ENCODE measurements at places on chromosomes 7 and 10.

GRCh38 chr10:47060993-47061500 lies 149.8 kb downstream of the PTPN20 start:
- no peak for DNase-seq

GRCh38 chr7:12456506-12456905 lies 52.8 kb upstream of the VWDE start:
- DNase-seq: no peak

- DNase-seq: no peak
Observed at GRCh38 chr10:124996127-124996853, 54.4 kb downstream of the ZRANB1 start.

DNA sequence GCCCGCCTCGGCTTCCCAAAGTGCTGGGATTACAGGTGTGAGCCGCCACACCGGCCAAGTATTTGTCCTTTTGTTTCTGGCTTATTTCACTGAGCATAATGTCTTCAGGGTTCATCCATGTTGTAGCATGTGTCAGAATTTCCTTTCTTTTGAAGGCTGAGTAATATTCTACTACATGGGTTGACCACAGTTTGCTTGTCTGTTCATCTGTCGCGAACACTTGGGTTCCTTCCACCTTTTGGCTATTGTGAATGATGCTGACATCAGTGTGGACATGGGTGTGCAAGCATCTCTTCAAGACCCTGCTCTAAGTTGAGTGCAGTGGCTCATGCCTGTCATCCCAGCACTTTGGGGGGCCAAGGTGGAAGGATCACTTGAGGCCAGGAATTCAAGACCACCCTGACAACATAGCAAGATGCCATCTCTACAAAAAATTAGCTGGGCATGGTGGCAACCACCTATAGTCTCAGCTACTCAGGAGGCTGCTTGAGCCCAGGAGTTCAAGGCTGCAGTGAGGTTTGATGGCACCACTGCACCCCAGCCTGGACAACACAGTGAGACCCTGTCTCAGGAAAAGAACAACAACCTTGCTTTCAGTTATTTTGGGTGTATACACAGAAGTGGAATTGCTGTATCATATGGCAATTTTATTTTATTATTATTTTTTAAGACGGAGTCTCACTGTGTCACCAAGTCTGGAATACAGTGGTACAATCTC lies 17.0 kb downstream of the CHST12 start:
- DNase-seq: no peak

- DNase-seq: peak; percentile 72
Observed at GRCh38 chr10:97319671-97320479, 804 bp downstream of the FRAT1 start.

DNA sequence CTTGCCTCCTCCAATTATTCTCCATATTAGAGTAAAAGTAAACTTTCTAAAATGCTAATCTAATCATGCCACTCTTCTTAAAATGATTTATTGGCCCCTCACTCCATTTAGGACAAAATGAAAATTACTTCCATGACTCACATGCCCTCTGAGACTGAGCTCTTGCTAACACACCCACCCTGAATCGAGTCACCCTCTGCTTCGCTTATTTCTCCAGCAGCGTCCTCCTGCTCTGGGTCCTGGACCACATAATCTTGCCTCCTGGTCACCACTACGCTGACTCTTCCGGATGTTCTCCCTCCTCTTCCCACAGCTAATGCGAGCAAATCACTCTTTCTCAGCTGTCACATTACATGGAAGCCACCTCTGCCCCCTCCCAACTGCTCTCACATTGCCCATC lies 384.0 kb upstream of the FZD8 start:
- no peak for DNase-seq

GRCh38 chr10:1243486-1244234 lies 187.5 kb downstream of the WDR37 start:
- peak; percentile 53 for DNase-seq

GRCh38 chr7:88301924-88302323 lies 4.8 kb downstream of the STEAP4 start:
- DNase-seq: no peak

DNA sequence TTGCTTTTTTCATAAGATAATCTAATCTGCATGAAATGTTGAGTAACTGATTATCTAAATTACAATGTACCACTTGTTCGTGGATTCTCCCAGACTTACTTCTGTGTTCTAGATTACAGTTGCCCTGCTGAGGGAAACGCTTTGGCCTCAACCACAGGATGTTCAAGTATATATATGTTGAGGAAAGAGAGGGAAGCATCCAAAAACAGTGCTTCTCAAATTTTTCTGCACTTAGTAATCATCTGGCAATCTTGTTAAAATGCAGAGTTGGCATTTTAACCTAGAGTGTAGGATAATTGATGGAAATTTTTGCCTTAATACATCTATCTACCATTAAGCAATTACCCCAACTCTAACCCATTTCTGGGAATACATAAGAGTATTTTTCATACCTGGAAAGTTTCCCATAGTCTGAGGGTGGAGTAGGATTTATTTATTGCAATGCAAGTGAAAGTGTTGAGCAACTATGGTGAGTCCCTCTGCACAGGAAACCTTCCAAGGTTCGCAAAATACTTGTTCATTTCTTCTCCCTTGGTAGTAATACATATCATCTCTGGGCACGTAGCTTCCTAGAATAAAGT lies 59.6 kb upstream of the C1GALT1 start:
- no peak for DNase-seq

DNA sequence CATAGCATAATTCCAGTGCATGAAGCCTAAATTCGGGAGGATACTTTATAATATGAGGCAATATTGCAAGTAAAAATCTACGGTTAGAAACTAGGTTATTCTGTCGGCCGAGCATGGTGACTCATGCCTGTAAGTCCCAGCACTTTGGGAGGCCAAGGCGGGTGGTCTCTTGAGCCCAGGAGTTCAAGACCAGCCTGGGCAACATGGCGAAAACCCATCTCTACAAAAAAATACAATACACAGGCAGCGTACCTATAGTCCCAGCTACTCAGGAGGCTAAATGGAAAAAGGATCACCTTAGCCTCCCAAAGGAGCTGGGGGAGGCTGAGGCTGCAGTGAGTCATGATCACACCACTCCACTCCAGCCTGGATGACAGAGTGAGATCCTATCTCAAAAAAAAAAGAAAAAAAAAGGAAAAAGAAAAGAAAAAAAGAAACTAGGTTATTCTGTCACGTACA lies 14.2 kb downstream of the SKAP2 start:
- DNase-seq: no peak

DNA sequence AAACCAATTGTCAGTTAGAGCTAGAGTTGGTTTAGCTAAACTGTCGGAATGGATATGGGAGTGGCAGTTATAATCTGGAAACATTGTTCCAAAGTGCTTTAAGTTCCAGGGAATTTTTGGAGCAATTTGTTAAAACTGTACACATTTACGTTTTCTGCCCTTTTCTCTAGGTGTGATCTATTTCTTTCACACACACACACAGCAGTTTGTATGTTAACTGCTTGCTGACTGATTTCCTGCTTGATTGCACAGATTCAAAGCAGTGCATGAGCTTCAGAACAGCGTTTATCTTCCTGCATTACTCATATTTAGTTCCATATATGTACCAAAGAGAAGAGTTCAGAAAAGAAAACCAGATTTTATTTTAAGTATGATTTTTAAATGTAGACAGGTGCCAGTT lies 57.9 kb downstream of the MGMT start:
- no peak for DNase-seq

GRCh38 chr7:91112902-91113341 lies 151.3 kb upstream of the FZD1 start:
- DNase-seq: no peak

DNA sequence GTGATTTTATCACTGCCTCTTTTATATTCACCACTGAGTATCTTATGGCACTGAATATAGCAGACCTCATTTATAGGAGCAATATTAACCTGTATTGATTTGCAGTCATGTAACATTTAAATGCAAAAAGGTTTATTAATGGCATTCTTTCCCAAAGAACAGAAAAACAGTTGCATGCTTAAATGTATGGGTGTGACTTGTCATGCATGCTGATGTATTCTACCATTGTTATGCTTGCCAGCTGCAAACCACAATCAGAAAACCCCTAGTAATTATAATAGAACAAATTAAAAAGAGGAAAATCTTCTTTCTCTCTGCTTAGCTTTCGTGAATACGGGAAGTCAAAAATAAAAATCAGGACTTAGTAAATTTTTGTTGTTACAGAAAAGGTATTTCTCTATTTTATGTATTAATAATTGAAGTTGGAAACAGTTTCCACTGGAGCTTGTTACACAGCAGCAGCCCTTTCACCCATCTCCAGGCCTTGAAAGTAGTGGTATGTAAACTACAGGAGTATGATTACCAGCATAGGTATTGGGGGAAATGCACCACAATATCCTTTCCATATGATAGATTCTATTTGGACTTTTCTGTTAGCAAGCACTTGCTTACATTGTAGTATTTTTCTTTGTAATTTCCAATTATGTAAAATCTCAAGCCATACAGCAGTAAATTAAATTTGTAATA lies 147.4 kb upstream of the TEX47 start:
- DNase-seq: no peak

GRCh38 chr10:112375721-112376395 lies 1.9 kb downstream of the ACSL5 start:
- no peak for DNase-seq

- DNase-seq: no peak
Observed at GRCh38 chr7:29588900-29589696, 25.5 kb downstream of the PRR15 start.

GRCh38 chr7:141281311-141281710 lies 207.4 kb downstream of the TMEM178B start:
- no peak for DNase-seq

DNA sequence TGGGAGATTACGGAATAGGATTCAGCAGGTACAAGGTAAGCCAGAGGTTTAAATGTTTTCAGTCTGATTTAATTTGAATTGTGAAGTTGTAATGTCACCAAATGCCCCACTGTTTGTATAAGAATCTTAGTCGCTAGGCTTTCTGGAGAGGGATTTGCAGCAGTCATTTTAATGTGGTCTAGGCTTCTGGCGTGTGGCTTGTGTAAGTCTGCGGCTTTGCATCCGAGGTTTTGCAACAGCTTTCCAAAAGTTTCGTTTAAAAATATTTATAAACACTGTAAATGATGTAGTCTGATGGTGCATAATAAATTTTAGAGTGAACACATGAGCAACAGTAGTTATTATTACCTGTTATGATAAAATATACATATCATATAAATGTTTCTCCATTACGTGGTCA lies 26.1 kb upstream of the BHLHA15 start:
- DNase-seq: no peak

- no peak for DNase-seq
Observed at GRCh38 chr7:27130540-27131389, at the start of gene HOXA4. Gene HOXA4, minus strand, starts transcription at chr7:27130757. Its CDS starts 24 bp downstream, at chr7:27130733.

GRCh38 chr10:9166770-9167169 lies 1112.3 kb downstream of the GATA3 start:
- DNase-seq: no peak

- DNase-seq: no peak
Observed at GRCh38 chr10:112913661-112914287, 36.3 kb upstream of the TCF7L2 start.

GRCh38 chr10:47020471-47020870 lies 109.2 kb downstream of the PTPN20 start:
- no peak for DNase-seq

- DNase-seq: no peak
Observed at GRCh38 chr7:151724920-151725584, 151.9 kb downstream of the PRKAG2 start.

- no peak for DNase-seq
Observed at GRCh38 chr7:7178906-7179305, 3.4 kb upstream of the C1GALT1 start.

- peak; percentile 38 for DNase-seq
Observed at GRCh38 chr7:7183061-7183837, 905 bp downstream of the C1GALT1 start.

DNA sequence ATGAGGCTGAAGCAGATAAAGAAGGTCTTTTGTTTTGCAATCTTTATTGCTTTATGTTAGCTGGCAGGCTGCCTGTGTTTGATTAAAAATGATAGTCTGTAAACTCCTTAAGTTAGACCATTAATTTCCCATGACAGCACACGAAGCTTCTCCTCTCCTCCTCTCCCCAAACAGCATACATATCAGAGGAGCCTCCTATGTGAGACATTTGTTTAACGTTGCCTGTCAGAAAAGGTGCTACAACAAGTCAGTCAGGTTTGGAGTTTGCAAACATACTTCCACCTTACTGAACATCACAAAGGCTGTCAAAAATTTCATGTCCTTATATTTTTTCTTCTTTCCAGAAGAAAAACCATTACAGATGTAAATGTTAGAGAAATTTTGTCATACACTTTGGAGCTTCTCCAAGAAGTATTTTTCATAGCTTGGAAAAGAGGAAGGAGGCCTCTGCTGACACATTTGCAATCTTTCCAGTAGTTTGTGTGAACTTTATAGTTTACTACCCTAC lies 393.1 kb downstream of the EXOC4 start:
- DNase-seq: no peak

DNA sequence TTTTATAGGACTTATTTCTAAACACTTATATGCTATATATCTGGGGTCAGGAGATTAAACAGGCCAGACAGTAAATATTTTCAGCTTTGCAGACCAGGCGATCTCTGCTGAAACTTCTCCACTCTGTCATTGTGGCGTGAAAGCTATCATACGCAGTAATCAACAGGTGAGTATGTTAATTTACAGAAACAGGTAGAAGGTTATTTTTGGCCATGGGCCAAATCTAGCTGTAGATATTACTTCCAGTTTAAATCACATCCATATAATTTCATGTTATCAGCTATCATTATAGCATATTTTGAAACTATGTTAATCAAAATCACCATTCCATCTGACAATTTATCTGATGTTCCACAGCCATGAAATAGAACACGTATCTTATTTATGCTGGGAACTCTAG lies 67.8 kb downstream of the GPR37 start:
- DNase-seq: no peak

DNA sequence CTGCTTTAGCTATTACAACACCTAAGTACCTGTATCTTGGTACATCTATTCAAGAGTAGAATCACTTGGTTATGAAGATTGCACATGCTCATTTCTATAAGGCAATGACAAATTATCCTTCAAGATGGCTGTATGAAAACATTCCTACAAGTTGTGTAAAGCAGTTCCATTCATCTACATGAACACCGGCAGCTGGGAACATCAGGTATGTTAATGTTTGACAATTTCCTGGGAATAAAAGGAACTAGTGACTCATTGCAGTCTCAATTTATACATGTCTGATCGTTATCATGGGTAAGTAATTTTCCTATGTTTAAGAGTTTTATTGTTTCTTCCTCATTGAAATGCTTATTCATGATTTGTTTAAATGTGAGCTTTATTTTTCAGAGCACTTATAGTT lies 203.2 kb upstream of the SEMA3E start:
- DNase-seq: no peak

- DNase-seq: no peak
Observed at GRCh38 chr10:51638211-51638610, 61.2 kb downstream of the CSTF2T start.

- no peak for DNase-seq
Observed at GRCh38 chr7:44978511-44979366, at the start of gene MYO1G. Gene MYO1G, minus strand, starts transcription at chr7:44979015. Its CDS starts 54 bp downstream, at chr7:44978961.
